ENCODE measurements at places on chromosomes 7 and 10. TPM values are rescaled to one million over a fixed set of nuclear protein-coding genes. Genes with fewer than 3 reads are reported as not detected.

The PRKG1 gene
- total RNA-seq: not detected

The RBM20 gene
- 0.09 TPM for total RNA-seq

The ZNHIT1 gene
- total RNA-seq: 51.7 TPM

The PILRB gene
- 33.5 TPM for total RNA-seq

The SUV39H2 gene
- 35.8 TPM for total RNA-seq

The ITGB8 gene
- total RNA-seq: 0.27 TPM

The TPK1 gene
- 19.0 TPM for total RNA-seq

The PRPF18 gene
- total RNA-seq: 26.3 TPM

The ASB10 gene
- total RNA-seq: not detected

The PDE6C gene
- total RNA-seq: not detected

The RPEL1 gene
- not detected for total RNA-seq

The LEP gene
- not detected for total RNA-seq

The GFRA1 gene
- total RNA-seq: not detected

DNA sequence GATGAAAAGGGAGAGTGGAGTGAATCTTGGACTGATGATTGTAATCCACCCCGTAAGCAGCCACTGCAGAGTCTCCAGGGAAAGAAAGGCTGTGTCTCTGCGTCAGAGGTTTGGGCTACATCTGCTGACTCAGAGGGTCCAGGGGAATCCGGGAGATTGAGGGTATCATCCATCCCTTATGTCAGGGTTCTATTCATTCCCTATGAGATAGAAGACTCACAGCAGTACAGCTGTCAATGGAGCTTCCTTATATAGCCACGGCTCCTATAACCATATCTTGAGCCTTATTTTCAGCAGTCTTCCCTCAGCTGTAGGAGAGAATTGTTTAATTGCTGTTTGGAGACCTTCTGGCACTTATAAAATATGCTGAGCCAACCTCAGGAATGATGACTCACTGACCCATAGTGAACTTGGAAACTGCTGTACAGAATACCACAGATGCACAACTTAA lies 558.2 kb upstream of the PFKP start:
- H3K4me3 ChIP-seq: no peak overlapping the region
- no peaks in the 10 kb centered on the region for H3K27me3 ChIP-seq
- no peak for DNase-seq
- H3K36me3 ChIP-seq: no peaks in the 10 kb centered on the region
- H3K4me1 ChIP-seq: no peaks in the 10 kb centered on the region
- no peak overlapping the region for H3K27ac ChIP-seq

- H3K27ac ChIP-seq: no peak overlapping the region
- DNase-seq: no peak
- no peaks in the 10 kb centered on the region for H3K36me3 ChIP-seq
- no peaks in the 10 kb centered on the region for H3K27me3 ChIP-seq
- H3K4me1 ChIP-seq: no peaks in the 10 kb centered on the region
Measured at GRCh38 chr10:76466836-76467503, 1035.5 kb downstream of the LRMDA start.

- no peak for DNase-seq
- H3K4me1 ChIP-seq: no peaks in the 10 kb centered on the region
- H3K36me3 ChIP-seq: no peaks in the 10 kb centered on the region
- no peaks in the 10 kb centered on the region for H3K27me3 ChIP-seq
- no peak overlapping the region for H3K4me3 ChIP-seq
Measured at GRCh38 chr10:116836902-116837523, 12.3 kb upstream of the ENO4 start.

- no peak overlapping the region for H3K27ac ChIP-seq
- no peak for DNase-seq
- no peak overlapping the region for H3K4me3 ChIP-seq
- no peaks in the 10 kb centered on the region for H3K27me3 ChIP-seq
- H3K36me3 ChIP-seq: no peaks in the 10 kb centered on the region
- H3K4me1 ChIP-seq: no peaks in the 10 kb centered on the region
Measured at GRCh38 chr10:3122486-3123205, 49.9 kb downstream of the PITRM1 start.

GRCh38 chr10:60465801-60466200 lies 76.1 kb upstream of the ANK3 start:
- no peak overlapping the region for H3K4me3 ChIP-seq
- H3K27ac ChIP-seq: no peak overlapping the region
- H3K4me1 ChIP-seq: no peaks in the 10 kb centered on the region
- H3K27me3 ChIP-seq: no peaks in the 10 kb centered on the region
- DNase-seq: no peak
- H3K36me3 ChIP-seq: no peaks in the 10 kb centered on the region

- no peaks in the 10 kb centered on the region for H3K4me1 ChIP-seq
- no peak overlapping the region for H3K4me3 ChIP-seq
- DNase-seq: no peak
- no peaks in the 10 kb centered on the region for H3K27me3 ChIP-seq
- H3K27ac ChIP-seq: no peak overlapping the region
Measured at GRCh38 chr7:46537191-46537905, 616.3 kb upstream of the IGFBP3 start.

DNA sequence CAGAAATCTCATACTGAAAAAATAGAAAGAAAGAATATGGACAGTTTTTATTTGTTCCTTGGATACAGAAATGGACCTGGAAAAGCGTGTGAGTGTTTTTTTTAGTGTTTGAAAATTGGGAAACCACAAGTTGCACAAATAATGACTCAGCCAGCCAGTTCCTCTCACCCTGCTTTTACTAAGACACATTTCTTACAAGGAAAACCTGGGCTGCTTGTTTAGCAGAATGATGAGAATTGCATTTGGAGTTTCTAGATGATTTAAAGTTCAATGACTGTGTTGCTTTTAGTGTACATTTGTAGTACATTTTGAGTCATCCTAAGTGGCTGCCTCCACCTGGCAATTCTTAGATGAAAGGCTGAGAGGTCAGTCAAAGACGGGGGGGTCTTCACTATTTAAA lies 218.7 kb downstream of the ABCA13 start:
- H3K27ac ChIP-seq: no peak overlapping the region
- no peaks in the 10 kb centered on the region for H3K4me1 ChIP-seq
- no peaks in the 10 kb centered on the region for H3K36me3 ChIP-seq
- H3K4me3 ChIP-seq: no peak overlapping the region

- H3K27me3 ChIP-seq: no peaks in the 10 kb centered on the region
- H3K4me3 ChIP-seq: no peak overlapping the region
- no peaks in the 10 kb centered on the region for H3K36me3 ChIP-seq
- no peaks in the 10 kb centered on the region for H3K4me1 ChIP-seq
- no peak for DNase-seq
Measured at GRCh38 chr10:71234970-71235685, 22.8 kb downstream of the UNC5B start.

DNA sequence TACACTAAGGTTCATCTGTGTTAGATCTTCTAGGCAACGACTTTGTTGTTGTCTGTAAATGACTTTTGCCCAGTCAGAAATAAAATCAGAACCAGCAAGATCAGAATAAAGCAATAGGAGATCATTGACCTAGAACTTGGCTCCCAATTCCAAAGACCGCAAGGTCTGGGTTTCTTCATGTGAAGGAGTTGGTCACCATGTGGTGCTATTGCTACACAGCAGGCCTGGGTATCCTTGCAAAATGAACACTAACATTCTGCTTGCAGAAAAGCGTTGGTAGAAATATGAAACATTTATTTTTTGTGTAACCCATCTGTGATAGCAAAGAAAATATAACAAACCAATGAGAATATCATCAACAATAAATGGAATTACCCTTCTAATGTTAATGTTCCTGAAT lies 831.0 kb downstream of the NXPH1 start:
- no peak overlapping the region for H3K4me3 ChIP-seq
- H3K4me1 ChIP-seq: no peaks in the 10 kb centered on the region
- no peaks in the 10 kb centered on the region for H3K36me3 ChIP-seq
- H3K27me3 ChIP-seq: no peaks in the 10 kb centered on the region

DNA sequence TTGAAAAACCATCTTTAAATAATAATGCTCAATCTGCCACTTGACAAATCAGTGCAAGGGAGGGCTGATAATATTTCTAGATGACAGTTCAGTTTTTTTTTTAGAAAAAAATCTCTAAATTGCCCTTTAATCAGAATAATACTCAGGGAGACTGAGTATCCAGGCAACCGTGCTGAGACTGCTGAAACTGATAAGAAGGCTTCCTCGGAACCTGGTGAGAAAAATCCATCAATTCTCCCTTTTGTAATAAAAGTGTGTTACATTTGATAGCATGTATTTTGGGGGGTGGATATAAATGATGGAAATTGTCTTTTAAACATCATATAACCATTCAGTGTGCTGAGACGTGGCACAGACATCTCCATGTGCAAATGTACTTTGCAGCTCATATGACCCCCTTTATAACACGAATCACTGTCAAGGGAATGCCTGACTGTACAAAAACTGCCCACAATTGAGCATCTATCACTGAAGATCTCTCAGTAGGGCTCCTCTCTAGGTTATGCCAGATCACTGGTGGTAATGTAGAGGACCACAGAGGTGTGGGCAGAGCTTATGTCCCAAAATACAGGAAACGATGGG lies 491.1 kb upstream of the ADARB2 start:
- H3K36me3 ChIP-seq: no peaks in the 10 kb centered on the region
- H3K27ac ChIP-seq: no peak overlapping the region
- no peak overlapping the region for H3K4me3 ChIP-seq
- no peak for DNase-seq
- H3K4me1 ChIP-seq: no peaks in the 10 kb centered on the region

DNA sequence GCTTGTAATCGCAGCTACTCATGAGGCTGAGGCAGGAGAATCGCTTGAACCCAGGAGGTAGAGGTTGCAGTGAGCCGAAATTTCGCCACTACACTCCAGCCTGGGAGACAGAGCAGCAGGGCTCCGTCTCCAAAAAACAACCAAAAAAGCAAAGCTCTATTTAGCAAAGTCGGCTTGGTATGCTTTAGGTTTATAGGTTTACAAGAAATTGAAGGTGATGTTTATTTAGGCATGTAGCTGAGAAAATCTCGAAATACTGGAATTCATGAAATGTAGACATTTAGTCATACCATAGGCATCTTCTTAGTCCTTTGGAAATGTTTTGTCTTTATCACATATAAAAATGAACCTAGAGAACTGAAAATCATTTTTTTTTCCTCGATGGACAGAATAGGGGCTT lies 453.8 kb upstream of the ANKRD30A start:
- H3K27me3 ChIP-seq: no peaks in the 10 kb centered on the region
- no peak overlapping the region for H3K27ac ChIP-seq
- no peak overlapping the region for H3K4me3 ChIP-seq
- no peaks in the 10 kb centered on the region for H3K36me3 ChIP-seq
- DNase-seq: no peak

- H3K4me3 ChIP-seq: no peak overlapping the region
- DNase-seq: no peak
- no peaks in the 10 kb centered on the region for H3K36me3 ChIP-seq
Measured at GRCh38 chr7:45581271-45581780, 7.2 kb downstream of the ADCY1 start.

GRCh38 chr10:70928140-70928539 lies 39.8 kb upstream of the PCBD1 start:
- no peak overlapping the region for H3K4me3 ChIP-seq
- H3K27ac ChIP-seq: no peak overlapping the region
- H3K4me1 ChIP-seq: no peaks in the 10 kb centered on the region
- H3K36me3 ChIP-seq: no peaks in the 10 kb centered on the region
- DNase-seq: no peak

DNA sequence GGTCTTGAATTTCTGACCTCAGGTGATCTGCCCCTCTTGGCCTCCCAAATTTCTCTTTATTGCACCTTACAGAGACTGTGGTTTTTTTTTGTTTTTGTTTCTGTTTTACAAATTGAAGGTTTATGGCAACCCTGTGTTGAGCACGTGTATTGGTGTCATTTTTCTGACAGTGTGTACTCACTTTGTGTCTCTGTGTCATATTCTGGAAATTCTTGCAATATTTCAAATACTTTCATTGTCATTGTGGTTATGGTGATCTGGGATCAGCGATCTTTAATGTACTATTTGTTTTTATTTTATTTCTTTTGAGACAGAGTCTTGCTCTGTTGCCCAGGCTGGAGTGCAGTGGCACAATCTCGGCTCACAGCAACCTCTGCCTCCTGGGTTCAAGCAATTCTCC lies 89.8 kb downstream of the PRTFDC1 start:
- H3K4me1 ChIP-seq: peaks cover 11% of the 10 kb centered on the region
- DNase-seq: no peak
- H3K27ac ChIP-seq: no peak overlapping the region

- no peaks in the 10 kb centered on the region for H3K36me3 ChIP-seq
- no peak overlapping the region for H3K4me3 ChIP-seq
- H3K4me1 ChIP-seq: no peaks in the 10 kb centered on the region
- H3K27ac ChIP-seq: no peak overlapping the region
Measured at GRCh38 chr10:4748491-4749270, 77.3 kb upstream of the AKR1E2 start.

DNA sequence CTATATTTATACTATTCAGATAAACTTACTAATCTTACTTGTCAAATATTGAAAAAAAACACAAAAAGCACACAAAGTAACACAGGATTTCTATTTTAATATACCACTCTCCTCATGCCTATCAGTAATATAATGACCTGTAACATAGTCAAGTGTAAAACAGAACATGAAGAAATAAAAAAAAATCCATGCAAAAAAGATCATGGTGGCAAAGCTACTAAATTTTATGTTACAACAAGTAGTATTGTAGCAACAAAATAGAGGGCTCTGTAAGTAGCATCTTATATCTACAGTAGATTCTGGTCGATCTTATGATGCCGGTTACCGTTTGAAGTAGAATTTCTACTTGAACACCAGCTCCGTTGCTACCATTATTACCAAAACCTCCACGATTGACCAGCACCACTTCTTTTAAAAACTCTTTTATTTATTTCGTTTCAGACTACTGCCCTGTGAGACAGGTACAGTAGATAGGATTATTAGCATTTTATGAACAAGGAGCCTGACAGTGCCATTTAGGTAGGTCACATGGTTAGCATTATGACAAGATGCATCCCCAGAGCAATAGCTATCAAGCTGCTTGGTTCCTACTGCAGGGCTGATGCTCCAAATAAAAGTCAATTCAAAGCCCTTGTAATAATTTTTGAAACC lies 2.1 kb downstream of the CPED1 start:
- peak overlapping the region; percentile 81 for H3K27ac ChIP-seq
- H3K27me3 ChIP-seq: peaks cover 27% of the 10 kb centered on the region
- H3K36me3 ChIP-seq: no peaks in the 10 kb centered on the region
- H3K4me3 ChIP-seq: no peak overlapping the region
- H3K4me1 ChIP-seq: peaks cover 15% of the 10 kb centered on the region

GRCh38 chr10:93060887-93061593 lies 442 bp downstream of the CYP26C1 start:
- H3K4me3 ChIP-seq: no peak overlapping the region
- H3K4me1 ChIP-seq: peaks cover 10% of the 10 kb centered on the region
- H3K27ac ChIP-seq: no peak overlapping the region
- H3K27me3 ChIP-seq: no peaks in the 10 kb centered on the region

DNA sequence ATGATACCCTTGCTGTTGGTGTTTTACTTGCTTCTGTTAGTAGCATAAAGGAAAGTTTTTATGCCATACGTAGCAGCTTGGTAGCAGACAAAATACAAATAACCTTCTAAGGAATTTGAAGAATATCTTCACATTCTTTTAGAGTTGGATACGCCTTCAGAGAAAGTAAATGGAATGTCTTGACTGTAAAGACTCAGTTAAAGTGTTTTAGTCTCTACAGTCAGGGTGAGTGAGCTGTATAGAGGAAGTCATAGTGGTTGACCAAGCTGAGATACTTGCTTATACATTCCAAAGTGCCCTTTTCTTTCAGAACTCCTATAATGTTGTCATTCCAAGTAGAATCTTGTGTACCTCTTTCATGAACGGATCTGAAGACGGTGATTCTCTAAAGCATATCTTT lies 37.7 kb downstream of the RABGEF1 start:
- no peak for DNase-seq
- H3K27me3 ChIP-seq: no peaks in the 10 kb centered on the region
- H3K4me1 ChIP-seq: no peaks in the 10 kb centered on the region
- H3K36me3 ChIP-seq: peaks cover 24% of the 10 kb centered on the region
- no peak overlapping the region for H3K27ac ChIP-seq

Data from CD8-positive, alpha-beta memory T cell (primary cell).